Left ventricle myocardium superior (tissue), 1 donor: ENCODE measurements at places on chromosomes 1 and 21. TPM values are rescaled to one million over a fixed set of nuclear protein-coding genes. Genes with fewer than 3 reads are reported as not detected.

The ACKR1 gene
- 15.9 TPM for total RNA-seq

DNA sequence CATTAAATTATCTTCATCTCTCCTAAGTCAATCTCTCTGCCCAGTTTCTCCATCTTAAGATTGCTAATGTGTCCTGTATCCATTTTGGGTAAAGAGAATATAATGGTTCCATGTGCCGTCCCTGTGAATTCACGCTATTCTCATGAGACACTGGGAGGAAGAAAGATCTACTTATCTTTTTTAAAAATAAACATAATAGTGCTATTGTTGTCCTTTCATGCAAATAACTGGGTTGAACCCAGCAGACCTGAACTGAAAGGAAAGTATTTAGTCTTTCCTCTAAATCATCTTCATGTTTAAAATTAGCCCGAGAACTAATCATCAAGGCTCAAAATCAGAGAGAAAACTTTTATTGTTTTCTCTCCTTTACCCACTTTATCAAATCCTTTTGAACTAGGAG is 22.4 kb downstream of the SLAMF1 start:
- DNase-seq, result no peak

The PLA2G2C gene
- not detected for total RNA-seq

DNA sequence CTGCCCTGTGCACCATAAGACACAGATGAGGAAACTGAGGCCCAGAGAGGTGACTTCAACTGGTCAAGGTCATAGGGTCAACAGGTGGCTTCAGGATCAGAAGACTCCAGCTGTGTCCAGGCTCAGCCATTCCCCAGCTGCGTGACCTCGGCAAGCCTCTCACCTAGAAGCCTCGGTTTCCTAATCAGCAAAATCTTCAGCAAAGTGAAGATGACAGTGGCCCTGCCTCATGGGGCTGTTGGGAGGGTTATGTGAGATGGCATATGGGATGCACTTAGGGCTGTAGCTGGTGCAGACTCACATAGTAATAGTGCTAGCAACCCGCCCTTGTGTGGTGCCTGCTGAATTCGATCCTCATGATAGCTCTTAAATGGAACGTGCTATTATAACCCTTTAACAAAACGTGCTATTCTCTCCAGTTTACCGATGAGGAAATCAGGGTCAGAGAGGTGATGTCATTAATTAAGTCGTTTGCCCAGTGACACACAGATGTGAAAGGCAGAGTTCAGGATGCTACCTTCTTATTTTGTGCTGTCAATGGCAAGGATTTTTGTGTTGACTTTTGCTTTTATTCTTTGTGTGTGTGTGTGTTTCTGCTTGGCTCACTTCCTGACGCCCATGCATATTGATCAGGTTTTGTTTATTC is 472.9 kb downstream of the MATN1 start:
- DNase-seq, result no peak

The NIPAL3 gene
- total RNA-seq, result 34.6 TPM

The ADGRB2 gene
- 10.0 TPM for total RNA-seq

The ICOSLG gene
- total RNA-seq, result 4.4 TPM

DNA sequence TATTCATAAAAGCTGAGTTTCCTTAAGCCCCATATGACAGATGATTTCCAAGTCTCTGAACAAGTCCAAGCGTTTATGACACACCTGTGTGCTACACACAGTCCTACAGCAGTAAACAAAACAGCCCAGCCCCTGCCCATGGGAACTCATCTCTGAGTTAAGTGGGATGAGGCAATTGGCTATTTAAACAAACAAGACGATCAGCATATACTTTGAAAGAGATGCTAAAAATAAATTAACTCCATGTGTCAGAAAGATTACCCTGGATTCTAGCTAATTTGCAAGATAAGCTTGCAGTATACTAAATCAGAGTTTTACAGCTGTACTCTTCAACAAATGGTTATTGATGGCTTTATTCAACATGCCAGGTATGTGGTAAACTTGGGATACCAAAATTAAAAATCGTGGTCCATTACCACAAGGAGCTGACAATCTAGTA is 7.0 kb downstream of the PSMG1 start:
- DNase-seq, result no peak

GRCh38 chr1:37809942-37810341 is 1.9 kb upstream of the YRDC start:
- no peak for DNase-seq

The CFHR4 gene
- total RNA-seq, result not detected

DNA sequence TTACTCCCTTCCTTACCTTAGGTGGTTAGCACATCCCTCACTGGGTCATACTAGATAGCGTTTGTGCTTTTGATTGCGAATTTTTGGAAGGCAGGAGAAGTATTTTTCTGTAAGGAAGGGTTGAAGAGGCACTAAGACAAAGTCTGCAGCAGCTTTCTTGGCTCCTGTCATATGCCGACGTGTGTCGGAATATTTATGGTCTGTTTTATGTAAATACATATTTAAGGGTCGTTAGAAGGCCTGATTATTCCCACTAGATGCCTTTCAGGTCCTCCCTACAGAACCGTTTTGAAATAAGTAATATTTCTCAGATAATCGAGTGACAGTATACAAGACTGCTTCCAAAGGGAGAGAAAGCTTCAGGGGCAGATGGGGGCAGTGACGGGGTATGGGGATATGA is 10.0 kb downstream of the RNF220 start:
- DNase-seq, result no peak

DNA sequence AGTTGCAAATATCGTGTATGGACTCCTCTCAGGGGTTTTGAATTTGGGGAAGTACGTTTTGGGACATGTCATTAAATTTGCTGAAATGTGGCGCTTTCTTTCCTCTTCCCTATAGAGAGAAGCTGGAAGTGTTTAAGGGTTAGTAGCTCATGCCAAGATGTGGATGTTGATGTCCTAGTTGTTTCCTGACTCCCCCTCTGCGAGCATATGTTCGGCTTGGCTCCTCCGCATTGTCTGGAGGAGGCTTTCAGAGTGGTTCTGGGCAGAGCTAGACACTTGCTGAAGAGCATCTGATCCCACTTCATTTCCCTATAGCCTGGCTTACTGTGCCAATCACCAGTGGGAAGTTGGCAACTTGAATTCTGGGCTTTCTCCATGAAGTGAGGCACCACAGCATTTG is 347.4 kb upstream of the B3GALT2 start:
- no peak for DNase-seq

- DNase-seq, result no peak
Measured at GRCh38 chr1:116119876-116120275, 8.7 kb downstream of the MAB21L3 start.

The RAB3B gene
- not detected for total RNA-seq

The TNFRSF8 gene
- total RNA-seq, result 1.2 TPM

The ADGRL4 gene
- 21.2 TPM for total RNA-seq

DNA sequence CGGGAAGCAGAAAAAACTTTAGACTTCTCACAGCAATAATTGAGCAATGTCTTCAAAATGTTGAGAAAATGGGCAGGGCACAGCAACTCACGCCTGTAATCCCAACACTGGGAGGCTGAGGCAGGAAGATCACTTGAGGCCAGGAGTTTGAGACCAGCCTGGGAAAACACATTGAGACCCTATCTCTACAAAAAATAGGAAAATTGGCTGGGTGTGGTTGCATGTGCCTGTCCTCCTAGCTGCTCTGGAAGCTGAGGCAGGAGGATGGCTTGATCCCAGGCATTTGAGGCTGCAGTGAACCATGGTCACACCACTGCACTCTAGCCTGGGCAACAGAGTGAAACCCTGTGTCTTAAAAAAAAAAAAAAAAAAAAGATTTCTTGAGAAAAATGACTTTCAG is 7.8 kb upstream of the ZFP69 start:
- no peak for DNase-seq

DNA sequence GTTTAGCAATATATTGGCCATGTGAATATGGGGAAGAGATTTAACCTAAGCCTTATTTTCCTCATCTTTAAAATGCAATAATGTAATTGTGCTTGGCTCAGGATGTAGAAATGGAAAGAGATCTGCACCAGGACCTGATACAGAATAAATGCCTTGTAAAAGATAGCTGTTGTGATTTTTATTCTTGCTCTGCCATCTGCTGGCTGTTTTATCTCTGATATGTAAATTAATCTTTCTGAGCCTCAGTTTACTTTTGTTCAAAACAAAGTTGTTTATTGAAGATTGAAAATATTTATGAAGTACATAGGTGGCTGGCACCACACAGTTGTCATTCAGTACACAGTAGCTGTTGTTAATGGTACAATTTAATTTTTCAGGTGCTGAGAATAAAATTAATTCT is 21.9 kb downstream of the ZYG11B start:
- DNase-seq, result no peak

GRCh38 chr1:110258734-110259133 is 48.6 kb downstream of the KCNC4 start:
- DNase-seq, result no peak

DNA sequence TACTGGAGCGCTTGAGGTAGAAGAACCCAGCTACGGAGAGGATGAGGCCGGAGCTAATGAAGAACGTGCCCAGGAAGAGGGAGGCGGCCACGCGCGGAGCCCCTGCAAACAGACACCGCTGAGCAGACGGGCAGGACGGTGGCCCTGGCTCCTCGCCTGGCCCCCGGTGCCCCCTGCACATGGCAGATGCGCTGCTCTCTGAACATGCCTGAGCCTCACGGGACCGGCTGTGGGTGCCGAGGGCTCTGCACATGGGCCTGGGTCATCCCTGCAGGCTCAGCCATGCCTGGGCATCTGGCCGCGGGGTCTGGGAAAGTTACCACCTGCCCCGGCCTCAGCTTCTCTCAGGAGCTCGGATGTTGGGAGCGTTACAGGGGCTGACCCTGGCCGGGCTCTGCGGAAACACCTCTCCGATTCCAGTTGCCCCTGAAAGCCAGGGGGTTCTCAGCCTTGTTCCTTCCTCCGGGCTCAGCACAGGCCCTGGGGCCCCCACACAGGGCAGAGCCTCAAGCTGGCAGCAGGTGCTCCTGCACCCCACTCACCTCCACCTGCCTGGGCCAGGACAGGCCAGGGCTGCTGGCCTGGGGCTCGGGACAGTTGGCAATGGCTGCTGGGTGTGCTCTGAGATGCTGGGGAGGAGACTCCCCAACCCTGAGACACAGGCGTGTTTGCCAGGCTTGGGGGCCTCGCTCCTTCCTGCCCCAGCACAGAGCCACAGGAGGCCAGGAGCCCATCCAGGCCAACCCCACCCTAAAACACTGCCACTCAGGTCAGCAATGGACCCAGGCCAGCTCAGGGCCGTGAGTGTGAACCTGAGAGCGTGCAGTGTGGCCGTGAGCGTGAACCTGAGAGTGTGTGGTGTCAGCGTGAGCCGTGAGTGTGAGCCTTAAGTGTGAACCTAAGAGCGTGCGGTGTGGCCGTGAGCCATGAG is 12.1 kb upstream of the RNF223 start:
- DNase-seq, result no peak

DNA sequence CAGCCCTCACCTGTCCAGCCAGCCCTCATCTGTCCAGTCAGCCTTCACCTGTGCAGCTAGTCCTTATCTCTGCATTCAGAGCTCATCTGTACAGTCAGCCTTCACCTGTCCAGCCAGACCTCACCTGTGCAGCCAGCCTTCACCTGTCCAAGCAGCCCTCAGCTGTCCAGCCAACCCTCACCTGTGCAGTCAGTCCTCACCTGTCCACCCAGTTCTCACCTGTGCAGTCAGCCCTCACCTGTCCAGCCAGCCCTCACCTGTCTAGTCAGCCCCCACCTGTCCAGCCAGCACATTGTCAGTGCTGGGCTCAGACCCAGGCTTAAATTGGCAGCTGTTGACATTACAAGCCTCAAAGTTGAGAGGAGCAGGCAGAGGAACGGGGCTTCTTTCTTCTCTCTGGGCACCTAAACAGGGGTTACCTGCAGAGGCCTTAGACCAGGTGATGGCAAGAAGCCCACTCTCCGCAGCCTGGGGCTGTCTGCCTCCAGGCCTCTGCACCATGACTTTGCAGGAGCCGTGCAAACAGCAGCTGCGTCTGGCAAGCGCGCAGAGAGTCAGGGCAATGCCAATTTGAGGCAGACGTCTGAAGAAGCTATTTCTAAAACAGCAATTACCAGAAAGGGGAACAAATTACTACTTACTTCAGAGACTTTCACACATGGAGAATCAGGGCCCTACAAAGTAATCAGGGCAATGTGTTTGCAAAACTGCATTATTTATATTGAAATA is 506.1 kb downstream of the NPHP4 start:
- DNase-seq, result no peak

- DNase-seq, result no peak
Measured at GRCh38 chr1:157376681-157377080, 175.6 kb downstream of the FCRL5 start.

- no peak for DNase-seq
Measured at GRCh38 chr1:220124542-220124941, 30.6 kb downstream of the IARS2 start.

GRCh38 chr1:227919906-227920305 is 27.8 kb downstream of the WNT9A start:
- no peak for DNase-seq

DNA sequence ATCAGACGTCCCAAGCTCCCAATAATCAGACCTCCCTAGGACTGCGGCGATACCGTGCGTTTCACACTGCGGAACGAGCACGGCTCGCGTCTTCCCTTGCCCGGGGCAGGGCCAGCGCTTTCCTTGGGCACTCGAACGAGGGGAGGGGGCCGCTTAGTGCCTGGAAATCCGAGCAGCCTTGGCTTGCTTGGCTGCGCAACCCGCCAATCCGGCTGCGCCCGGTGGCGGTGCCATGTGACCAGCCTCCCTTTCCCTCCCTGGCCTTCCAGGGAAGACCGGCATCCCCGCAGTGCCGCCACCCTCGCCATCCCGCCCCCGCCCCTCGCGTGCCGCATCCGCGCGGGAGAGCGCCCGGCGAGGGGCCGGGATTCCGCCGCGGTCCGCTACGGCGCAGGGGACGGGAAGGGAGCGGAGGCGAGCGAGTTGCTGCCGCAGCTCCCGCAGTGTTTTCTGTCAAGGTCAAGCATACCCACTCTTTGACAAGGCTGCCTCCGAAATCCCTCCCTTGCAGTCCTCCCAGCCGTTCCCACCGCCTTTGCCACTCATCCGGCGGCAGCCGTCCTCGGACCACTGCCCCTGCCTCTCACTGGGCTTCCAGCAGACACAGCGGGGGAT is 8.3 kb upstream of the RNF19B start:
- peak; percentile 69 for DNase-seq

- no peak for DNase-seq
Measured at GRCh38 chr1:156836041-156836654, 19.5 kb upstream of the SH2D2A start.

DNA sequence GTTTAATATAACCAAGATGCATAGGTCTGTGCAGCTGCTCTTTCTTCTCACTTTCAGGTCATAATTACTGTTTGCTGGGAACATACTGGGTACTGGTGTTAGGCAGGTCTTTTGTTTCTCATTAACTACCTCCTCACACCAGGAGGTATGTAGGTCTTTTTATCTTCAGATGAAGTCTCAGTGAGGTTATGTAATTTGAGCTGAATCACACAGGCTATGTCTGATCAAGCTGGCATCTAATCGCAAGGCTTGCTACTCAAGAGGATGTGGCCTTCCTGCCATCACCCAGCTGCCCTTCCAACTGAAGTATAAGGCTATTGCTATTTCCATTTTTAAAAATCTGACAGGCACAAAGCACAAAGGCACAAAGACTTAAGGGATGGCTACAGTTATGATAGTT is 96.4 kb downstream of the RUNX1 start:
- no peak for DNase-seq

DNA sequence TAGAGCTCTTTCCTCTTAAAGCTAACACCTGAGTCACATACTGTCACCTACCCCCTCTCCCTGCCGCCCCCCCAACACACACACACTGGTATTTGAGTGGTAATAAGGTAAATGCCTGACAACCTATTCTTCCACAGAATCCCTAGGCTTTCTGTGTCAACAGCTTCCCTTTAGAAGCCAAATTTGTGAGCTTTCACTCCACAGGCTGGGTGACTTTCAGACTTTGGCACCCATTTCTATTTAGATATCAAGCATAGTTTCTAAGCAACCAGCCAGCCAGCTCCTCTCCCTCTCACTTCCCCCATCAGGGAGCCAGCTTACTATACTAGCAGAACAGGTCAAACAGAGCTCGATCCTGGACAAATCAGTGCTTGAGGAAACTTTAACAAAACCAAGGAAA is 3.2 kb upstream of the C1orf74 start:
- DNase-seq, result no peak

The RIPK4 gene
- total RNA-seq, result 0.17 TPM
